Activated naive CD4-positive, alpha-beta T cell treated with Interleukin-2 at 50 U/mL for 16 hours (primary cell): ENCODE measurements at places on chromosomes 13 and 19.

- DNase-seq: no peak
Observed at GRCh38 chr13:51292000-51292565, 47.4 kb upstream of the SERPINE3 start.

DNA sequence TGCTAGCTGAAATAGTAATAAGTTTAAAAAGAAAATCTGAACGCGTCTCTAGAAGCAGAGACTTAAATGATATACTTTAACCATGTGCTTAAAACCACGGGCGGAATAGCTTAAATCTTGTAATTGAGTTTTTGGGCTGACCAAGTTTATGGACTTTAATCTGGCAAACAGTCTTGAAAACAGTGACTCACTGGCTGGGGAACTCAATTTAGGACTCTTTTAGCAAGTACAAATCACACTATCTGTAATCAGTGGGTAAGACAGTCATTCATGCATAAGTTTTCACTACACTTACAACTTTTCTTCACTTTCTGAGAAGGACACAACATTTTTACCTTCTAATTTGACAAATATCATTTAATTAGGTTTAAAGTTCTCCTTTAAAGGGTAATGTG is 26.8 kb downstream of the ZNF627 start:
- no peak for DNase-seq

DNA sequence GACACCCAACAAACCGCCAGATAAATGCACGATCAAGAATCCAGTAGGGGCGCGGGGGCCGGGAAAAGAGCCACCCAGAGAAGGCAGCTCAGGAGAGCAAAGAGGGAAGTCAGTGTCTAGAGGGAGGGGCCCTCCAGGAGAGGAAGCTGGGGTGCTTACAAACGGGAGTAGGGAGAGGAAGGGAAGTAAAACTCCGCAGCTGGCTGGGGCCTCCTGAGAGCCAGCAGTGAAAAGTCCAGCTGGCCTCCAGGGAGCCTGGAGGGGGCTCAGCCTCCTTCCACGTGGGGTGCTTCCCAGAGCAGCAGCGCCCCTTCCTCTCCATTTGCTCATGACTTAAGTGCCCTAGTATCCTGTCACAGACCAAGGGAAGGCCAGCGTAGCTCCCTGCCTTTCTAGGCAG is 51.8 kb downstream of the TMED1 start:
- DNase-seq: no peak

DNA sequence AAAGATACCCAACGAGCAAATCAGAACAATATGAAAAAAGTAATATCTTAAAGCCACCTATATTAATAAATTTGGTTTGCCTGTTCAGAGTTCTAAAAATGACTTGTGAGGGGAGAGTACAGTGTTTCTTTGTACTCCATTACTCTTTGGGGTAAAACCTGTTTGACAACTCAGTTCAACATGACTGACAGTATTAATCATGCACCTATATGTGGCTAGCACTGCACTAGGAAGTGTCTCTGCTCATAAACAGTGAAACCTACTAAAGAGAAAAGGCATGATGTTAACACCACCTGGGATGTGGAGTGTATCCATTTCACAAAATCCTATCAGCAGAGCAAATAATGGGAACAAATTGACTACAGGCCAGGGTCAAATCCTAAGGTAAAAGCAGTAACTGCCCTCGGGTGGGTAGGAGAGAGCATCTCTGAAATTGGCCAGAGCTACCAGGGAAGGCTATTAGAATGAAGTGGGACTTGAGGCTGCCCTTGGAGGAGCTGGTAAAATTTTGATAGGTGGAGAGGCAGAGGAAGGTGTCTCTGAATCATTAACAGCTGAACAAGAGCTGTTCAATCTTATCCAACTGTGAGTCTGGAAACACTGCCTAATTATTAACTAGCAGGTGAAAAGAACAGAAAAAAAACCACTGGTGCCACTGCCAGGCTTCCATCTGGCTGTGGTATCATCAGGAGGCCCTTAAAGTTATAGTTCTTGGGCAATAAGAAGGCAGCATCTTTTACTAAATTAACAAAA is 365.1 kb downstream of the DNAJC15 start:
- no peak for DNase-seq

GRCh38 chr19:35306473-35307246 is 14.7 kb downstream of the MAG start:
- no peak for DNase-seq

GRCh38 chr19:2199215-2199614 is 35.5 kb downstream of the DOT1L start:
- DNase-seq: no peak

DNA sequence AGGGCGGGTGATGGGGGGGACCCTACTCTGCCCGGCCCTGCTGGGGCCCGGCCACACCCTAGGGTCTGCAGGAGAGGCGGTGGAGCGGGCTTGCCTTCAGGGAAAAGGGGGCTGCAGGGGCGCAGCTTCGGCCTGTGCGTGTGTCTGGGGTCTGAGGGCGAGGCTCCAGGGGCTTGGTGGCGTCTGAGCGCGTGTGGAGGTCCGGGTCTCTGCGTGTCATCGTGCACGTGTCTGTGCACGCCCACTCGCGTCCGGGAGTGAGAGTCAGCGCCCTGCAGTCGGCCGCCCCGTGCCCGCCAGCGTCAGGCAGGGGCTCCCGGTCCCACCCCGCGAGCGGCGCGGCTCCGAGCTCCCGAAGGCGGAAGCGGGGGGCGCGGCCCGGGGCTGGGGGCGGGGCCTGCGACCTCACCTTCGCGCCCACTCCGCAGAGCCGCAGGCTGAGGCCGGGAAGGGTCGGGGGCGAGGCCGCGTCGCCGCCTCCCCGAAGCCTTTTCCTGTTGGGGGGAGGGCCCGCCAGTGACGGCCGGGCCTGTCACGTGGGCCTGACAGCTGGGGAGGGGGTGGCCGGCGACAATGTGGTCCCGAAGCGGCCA is at the start of gene ARHGAP45:
Gene ARHGAP45, plus strand, starts transcription at position 420 of the 593 bp plus-strand sequence. CDS start 239 bp downstream, outside the sequence.
- peak; percentile 81 for DNase-seq

DNA sequence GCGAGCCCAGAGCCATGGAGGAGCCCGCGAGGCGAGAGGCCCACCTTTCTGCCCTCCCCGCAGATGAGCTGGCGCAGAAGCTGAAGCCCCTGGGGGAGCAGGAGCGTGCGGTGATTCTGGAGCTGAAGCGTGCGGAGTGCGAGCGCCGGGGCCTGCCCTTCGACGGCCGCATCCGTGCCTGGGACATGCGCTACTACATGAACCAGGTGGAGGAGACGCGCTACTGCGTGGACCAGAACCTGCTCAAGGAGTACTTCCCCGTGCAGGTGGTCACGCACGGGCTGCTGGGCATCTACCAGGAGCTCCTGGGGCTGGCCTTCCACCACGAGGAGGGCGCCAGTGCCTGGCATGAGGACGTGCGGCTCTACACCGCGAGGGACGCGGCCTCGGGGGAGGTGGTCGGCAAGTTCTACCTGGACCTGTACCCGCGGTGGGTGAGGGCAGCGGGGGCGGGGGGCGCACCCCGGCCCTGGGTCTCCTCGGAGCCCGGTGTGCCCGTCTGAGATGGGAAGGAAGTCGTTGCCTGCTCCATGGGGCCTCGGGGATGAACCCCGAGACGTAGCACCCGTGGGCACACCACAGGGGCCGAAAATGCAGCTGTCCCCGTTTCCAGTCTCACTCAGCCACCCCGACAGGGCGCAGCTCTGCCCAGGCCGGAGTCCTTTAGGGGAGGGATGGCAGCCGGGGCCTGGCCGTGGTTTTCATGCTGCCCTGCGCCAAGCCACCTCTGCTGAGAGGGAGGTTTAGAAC is 12.1 kb upstream of the ZNF554 start:
- no peak for DNase-seq

- no peak for DNase-seq
Observed at GRCh38 chr19:1975162-1975480, 34.1 kb downstream of the CSNK1G2 start.

DNA sequence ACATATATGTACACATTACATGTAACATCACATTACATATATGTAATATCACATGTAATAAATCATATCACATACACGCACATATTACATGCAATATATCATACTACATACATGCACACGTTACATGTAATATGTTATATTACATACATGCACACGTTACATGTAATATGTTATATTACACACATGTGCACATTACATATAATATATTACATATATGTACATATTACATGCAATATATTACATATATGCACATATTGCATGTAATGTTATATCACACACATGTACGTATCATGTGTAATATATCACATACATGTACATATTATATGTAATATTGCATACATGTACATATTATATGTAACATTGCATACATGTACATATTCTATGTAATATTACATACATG is 77.6 kb downstream of the GADD45B start:
- DNase-seq: no peak

GRCh38 chr19:16419669-16420335 is 52.0 kb downstream of the EPS15L1 start:
- no peak for DNase-seq

- DNase-seq: no peak
Observed at GRCh38 chr19:29546583-29547190, 20.9 kb downstream of the VSTM2B start.

DNA sequence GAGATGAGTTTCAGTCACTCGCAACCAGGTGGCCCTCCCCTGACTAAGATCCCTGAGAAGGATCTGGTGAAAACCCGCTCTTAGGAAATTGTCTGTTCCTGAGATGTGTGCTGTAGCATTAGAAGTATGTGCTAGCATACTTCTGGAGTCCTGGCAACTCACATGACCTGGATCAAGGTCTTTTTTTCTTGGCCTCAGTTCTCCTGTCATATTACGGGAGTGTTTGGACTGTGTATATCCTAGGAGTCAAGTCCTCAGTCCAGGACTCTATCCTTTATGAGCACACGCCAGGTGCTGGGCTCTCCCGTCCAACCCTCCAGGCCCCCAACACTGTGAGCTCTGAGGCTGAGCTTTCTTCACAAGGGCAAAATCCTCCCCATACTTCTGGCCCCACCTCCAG is 156.4 kb downstream of the UQCRFS1 start:
- no peak for DNase-seq

DNA sequence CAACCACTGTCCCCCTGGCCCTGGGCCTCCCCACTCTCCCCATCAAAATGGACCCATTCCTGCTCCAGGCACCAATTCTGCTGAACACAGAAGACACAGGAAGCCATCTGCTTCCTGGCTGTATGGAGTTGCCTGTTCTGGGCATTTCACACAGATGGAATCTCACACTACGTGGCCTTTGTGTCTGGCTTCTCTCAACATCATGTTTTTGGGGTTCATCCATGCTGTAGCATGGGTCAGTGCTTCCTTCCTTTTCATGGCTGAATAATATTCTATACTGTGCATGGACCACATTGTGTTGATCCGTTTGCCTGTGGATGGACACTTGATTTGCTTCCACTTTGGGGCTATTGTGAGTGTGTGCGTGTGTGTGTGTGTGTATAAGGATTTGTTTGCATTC is 15.0 kb upstream of the KLF2 start:
- no peak for DNase-seq

- no peak for DNase-seq
Observed at GRCh38 chr19:50488389-50489194, 11.9 kb upstream of the GARIN5A start.

GRCh38 chr13:21054313-21054712 is 7.1 kb downstream of the LATS2 start:
- no peak for DNase-seq

DNA sequence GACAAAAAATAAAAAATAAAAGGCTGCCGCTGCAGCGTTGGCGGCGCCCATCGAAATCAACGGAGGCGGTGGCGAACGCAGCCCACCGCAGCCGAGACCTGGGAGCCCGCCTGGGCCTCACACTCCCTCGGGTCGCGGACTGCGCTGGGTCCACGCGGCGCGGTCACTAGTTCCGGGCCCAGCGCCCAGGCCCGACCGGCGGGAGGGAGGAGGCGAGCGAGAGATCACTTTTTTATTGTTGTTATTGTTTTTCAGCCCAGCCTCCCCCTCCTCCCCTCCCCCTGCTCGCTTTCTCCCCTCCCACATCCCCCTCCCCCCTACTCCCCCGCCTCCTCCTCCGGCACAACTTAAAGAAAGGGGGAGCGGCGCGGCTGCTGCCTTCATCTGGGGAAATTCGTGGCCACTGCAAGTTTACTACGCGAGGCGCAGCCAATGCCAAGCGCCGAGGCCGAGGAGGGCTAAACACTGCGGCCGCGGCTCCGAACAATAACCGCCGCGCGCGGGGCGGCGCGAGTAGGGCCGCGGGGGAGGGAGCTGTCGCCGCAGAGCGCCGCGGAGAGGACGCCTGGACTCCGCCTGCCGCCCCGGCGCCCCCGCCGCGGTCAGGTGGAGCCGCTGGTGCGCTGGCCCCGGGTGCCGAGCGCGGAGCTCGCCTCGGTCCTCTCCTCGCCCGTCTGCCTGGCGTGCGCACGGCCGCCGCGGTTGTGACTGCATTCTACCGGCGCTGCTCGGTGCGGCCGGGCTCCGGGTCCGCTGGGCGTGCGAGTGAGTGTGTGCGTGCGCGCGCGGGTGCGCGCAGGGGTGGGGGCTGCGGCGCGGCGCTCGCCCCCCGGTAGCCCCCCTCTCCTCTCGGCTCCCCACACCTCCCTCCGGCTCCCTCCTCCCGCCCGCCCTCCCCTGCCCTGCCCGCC is 505 bp upstream of the ZIC2 start:
- DNase-seq: no peak

- peak; percentile 27 for DNase-seq
Observed at GRCh38 chr19:58355908-58356765, 2.8 kb upstream of the A1BG start.

DNA sequence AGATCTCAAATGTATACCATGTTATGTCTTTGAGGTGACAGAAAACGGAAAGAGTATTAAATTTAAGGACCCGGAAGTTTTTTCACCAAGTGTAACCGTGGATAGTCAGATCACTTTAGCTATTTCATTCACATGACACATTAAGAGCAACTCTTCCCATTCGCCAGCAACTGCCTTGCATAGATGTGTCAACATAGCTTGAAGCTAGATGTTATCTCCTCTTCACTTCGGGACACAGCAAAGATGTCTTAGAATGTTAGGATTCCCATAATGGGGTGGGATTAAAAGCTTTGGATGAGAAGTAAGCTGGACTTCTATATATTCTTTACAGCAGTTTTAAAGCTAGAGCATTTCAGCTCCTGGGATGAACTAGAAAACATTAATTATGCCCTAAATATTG is 1135.9 kb upstream of the PCDH20 start:
- DNase-seq: no peak

DNA sequence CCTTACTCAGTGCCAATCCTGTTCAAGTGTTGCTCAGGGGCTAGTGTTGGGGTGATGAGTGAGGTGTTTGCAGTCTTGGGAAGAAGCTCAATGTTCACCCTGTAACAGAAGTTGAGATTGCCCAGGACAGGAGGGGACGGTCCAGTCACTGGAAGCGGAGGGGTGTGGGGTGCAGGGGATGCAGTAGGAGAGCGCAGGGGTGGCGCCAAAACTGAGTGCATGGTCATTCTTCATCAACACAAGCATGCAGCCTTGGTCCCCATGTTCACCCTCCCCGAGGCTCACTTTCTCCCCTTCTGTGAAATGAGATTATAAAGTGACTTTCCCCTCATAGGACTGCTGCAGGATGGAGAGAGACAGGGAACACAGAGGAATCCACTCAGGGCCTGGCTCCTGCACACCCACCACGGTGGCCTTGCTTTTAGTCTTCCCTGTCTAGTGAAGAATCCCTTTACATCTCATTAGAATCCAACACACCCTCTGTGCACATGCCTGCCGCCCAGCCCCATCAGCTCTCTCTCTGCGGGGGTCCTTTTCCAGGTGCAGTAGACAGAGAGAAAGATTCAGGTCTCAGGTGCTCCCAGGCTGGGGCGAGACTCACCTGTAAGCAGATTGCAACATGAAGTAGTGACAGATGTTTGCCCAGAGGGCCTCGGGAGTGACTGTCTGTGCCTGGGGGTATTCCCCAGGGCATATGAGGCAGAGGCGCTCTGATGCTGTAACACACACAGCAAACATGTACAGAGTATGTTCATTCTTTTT is 93.2 kb downstream of the TSHZ3 start:
- no peak for DNase-seq
